ENCODE measurements at places on chromosomes 3 and 15.

GRCh38 chr3:54818486-54818885 is 109.4 kb downstream of the LRTM1 start:
- DNase-seq: no peak

DNA sequence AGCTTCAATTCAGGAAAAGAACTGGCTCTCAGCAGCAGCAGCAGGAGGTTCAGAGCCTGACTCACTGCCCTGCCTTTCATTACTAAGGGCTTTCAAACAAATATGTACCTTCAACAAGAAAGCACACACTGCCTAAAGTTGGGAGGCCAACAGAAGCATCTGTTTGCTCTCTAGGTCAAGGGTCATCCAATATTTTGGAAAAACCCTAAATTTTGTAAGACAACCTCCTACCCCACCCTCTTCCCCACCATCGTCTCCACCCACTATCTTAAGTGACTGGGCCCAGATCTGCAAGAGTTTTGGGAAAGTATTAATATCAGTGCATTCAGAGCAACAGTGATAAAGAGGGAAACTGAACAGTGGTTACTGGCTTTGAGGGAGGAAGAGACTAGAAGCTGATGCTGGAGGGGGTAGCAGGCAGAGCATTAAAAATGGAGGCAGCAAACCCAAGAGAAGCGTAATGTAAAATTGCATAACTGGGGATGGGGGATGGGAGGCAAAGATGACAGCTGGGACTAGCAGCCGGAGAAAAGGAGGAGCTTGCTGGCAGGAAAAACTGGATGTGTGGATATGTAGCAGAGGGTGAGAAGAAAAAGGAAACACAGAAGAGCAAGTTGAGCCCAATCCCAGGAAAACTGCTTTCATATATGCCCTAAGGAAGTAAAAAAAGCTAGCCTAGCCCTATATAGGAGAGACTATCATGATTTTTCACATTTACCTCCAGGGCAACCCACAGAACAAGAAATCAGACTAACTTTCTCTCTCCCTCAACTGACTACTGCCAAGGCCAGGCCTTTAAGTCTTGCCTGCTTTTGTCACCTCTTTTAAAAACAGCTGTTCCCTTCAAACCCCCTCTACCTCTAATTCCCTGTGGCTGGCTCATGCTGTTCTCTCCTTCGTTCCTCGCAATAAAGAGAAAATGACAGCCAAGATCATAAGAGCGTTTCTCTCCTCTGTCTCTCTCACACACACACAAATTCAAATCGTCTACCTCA is 31.4 kb downstream of the NPTN start:
- DNase-seq: peak; percentile 15

- DNase-seq: no peak
These were observed 72.0 kb upstream of the GLCE start for GRCh38 chr15:69088300-69088965.

- DNase-seq: no peak
These were observed 147.8 kb upstream of the KCNMB2 start for GRCh38 chr3:178388473-178388872.

- DNase-seq: no peak
These were observed 951 bp downstream of the GPR62 start for GRCh38 chr3:51955893-51956770.

DNA sequence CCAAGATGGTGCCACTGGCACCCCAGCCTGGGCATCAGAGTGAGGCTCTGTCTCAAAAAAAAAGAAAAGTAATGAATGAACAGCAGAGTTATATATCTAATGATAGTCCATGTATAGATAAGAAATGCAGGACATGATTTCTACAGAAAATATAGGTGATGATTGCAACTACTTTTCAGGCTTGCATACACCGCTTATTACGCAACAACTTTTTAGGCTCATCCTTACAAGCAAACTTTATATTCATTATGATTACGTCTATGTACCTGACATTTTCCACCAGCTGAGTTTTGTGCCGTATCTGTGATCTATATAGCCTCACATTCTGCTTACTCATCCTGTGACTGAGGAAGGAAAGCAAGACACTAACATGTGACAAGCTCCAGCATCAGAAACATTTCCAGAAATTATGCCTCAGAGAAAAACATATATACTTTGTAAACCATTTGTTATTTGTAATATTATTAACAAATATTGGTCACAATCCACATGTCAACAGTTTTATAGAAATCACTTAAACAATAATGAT is 906.3 kb downstream of the ZPLD1 start:
- no peak for DNase-seq

DNA sequence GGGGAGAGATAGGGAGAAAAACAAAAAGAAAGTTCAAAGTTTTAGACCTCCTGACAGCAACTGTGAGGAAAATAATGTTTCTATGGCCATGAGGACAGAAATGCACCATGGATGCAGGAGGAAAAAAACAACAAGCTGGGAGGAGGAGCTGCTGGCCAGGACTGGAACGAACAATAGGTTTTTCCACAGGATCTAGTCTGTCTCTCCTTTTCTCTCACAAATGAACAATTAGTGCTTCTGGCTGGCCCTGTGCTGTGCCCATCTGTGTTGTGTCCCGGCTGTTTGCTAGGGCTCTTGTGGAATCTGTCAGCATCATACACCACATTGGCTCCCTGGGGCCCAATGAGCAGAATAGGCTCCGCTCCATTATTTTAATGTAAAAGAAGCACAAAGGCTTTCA is 15.2 kb downstream of the GK5 start:
- no peak for DNase-seq
